GM12891 (cell line): ENCODE measurements at places on chromosomes 16 and 17.

- no peak for DNase-seq
These were observed 17.2 kb downstream of the CYTH1 start for GRCh38 chr17:78764871-78765270.

DNA sequence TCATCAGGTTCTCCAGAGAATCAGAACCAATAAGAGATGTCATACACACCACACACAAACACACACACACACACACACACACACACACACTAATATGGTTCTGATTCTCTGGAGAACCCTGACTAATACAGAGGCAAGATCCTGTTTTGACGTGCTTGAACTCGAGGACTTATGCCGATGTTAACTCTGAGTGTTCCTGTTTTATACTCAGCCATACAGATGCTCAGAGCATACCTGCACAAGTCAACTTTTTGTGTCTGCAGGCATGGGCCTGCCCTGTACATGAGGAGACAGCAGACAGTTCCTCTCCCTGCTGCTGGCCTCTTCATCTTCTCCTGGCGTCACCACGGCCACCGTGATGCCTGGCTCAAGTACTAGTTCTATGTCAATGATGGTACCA is 635.9 kb downstream of the WWOX start:
- no peak for DNase-seq

- no peak for DNase-seq
These were observed 57.6 kb downstream of the RAI1 start for GRCh38 chr17:17738901-17739300.

DNA sequence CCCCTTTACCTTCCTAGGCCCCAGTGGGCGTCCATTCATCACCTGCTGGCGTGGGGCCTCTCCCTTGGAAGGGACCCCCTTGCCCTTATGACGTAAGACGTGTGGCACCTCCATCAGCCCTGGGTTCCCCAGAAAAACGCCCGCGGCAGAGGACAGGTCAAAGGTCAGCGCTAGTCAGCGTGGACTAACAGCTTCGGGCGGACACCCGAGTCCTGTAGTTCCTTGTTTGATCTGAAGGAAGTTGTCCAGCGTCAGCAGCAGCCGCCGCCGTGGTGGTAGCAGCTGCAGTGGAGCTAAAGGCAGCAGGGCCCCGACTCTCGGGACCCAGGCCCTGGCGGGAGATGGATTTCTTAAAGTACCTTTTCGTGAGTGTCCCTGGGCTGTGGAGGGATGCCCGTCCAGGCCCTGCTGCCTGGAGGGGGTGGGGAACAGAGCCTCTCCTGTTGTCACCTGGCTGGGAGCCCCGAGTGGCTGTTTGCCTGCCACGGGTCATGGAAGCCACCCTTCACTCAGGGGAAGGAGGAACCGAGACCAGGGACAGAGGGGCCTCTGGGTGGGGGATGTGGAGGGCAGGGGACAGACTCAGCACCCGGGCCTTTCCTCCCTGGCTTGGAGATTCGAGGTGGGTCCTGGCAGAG is 123.6 kb downstream of the OR1D5 start:
- DNase-seq = no peak
